RWPE1 (cell line): ENCODE measurements at places on chromosomes 7 and 10.

- DNase-seq: peak; percentile 27
These were observed 822 bp downstream of the SHOC2 start for GRCh38 chr10:110919971-110920881.

DNA sequence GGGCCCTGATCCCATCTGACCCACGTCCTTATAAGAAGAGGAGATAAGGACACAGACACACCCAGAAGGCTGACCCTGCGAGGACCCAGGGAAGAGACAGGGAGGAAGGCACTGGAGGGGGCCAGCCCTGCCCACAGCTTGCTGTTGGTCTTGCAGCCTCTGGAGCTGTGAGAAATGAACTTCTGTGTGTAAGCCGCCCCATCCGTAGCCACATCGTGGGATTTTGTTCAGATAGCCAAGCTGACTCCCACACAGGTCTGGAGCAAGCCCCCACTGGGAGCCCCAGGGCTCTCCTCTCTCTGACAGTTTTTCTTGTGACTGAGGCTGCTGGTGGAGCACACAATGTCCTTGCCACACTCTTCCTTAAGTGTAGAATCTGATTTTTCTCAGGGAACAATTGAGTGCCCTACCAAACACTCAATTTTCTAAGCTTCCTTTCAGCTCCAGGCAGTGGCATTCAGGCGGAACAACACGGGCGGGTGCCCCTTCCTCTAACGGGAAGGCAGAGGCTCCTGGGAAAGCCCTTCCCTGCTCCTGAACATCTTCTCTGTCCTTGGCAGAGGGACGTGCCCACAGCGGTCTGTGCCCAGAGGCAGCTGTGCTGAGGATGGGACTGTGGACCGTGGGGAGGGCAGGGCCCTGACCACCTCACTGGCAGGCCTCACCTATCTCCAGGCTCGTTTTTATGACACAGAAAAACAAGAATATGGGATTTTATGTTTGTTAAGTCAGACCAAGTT, 160.6 kb upstream of the SHH start:
- no peak for DNase-seq

GRCh38 chr7:30553141-30553540, 41.5 kb upstream of the GARS1 start:
- no peak for DNase-seq

DNA sequence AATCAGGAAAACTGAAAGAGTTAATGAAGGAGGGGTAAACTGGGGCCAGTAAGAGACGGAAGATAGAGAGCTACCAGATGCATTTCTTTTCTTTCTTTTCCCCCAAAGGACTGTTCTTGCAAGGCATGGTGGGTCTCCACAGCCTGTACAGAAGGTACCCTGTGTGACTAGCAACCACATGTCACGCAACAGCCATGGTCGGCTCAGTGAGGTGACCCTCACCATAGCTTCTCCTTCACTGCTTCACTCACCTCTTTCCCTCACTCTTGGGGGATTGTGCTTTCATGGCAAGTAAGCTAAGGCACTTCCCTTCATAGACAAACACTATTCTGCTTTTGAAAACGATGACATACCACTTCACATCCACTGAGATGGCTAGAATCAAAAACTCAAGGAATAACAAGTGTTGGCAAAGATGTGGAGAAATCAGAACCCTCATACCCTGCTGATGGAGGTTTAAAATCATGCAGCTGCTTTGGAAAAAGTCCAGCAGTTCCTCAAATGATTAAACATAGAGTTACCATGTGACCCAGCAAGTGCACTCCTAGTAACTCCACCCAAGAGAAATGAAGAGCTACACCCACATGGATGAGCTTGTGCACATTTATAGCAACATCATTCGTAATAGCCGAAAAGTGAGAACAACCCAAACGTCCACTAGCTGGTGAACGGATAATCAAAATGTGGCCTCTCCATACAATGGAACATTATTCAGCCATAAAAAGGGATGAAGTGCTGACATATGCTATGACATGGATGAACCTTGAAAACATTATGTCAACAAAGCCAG, 3.8 kb upstream of the INSIG1 start:
- no peak for DNase-seq

GRCh38 chr7:119329715-119330114, 943.3 kb upstream of the KCND2 start:
- DNase-seq: no peak

DNA sequence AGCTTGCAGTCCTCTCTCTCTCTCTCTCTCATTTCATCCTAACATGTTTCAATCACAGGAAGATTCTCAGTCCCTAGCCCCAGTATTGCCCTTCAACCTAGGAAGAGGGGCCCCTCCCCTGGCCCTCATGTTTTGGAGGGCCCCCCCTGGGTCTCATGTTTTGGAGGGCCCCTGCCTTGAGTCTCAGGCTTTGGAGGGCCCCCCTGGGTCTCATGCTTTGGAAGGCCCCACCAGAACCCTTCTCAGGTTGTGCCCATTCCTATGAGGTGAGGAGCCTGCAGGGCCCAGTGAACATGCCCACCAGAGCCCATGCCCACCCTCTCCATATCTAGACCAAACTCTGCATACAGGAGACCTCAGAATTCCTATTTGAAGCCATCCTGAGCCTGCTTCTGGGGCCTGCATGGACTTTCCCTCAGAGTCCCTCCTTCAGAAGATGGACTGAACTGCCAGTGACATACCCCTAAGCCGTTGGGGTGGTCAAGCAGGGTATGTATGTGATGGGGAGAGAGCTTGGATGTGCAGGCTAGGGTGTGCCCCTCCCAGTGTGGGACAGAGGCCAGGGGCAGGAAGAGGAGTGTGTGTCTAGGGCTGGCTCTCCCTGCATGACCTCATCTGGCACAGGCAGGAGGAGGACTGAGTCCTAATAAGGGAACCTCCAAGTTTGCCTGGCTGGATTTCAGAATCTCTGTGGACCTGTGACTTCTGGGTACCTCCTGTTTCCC, 8.1 kb upstream of the VDAC2 start:
- DNase-seq: peak; percentile 45

GRCh38 chr7:149869867-149870266, 3.9 kb upstream of the ATP6V0E2 start:
- no peak for DNase-seq

GRCh38 chr10:69069090-69070042, 18.5 kb upstream of the SRGN start:
- DNase-seq: no peak

GRCh38 chr7:69749994-69750393, 151.7 kb downstream of the AUTS2 start:
- no peak for DNase-seq

DNA sequence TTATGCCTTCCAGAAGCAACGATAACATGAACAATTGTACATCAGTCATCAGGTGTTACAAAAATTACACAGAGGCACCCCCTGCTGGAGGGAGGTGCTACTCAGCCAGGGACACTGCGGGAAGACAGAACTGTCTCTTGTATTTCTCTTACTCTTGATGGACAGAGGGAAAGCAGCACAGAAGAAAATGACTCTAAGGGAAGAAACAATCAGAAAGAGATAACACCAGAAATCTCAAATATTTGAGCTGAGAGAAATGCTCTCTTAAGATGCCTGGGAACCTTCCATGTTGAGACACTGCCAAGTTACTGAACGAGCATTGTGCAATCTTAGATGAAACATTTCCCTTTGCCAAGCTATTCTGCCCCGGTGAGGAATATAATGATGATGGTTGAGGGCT, 227.6 kb upstream of the NPSR1 start:
- DNase-seq: peak; percentile 54

DNA sequence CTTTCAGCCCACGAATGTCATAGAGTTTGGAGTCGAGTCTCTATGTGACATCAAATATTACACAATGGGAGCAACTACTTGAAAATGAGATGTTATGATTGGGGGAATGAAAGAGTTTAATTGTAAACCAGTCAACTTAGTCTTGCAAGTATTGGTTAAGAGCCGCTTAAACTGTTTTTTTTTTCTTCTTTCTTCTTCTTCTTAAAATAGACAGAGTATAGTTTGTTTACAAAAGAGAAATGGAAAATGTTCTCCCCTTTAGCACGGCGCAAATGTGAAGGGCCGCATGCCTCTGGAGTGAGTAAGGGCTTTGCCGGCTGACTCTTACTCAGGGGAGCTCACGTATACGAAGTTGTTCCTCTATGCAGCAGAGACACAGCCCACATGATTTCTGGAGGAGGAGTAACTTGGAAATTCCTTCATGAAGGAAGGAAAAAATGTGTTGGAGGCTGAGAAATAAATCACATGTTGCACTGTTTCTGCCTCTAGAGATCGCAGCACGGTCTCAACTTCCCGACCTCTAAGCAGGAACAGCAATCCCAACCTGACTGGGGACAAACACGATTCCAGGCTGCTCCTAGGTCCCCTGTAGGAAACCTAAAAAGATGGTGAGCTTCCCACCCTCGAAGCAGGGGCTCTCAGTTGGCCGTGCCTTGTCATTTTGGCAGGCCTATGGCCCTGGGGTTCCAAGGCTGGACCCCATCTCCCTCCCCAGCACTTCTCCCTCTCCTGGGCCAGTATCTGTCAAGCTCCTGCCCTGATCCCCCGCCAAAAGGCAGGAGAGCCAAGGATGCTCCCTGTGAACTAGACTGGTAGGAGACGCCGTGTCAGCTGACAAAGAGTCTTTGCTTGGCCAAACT, 44.8 kb downstream of the MYOF start:
- DNase-seq: peak; percentile 94

GRCh38 chr7:76380623-76380966, 21.8 kb upstream of the YWHAG start:
- DNase-seq: no peak

GRCh38 chr10:61188691-61189090, 244.7 kb upstream of the RHOBTB1 start:
- no peak for DNase-seq
